ENCODE measurements at places on chromosomes 3 and 15.

GRCh38 chr15:50143255-50143860 is 24.3 kb upstream of the ATP8B4 start:
- peaks cover 20% of the 10 kb centered on the region for H3K4me1 ChIP-seq
- DNase-seq = no peak
- no peaks in the 10 kb centered on the region for H3K27me3 ChIP-seq
- H3K36me3 ChIP-seq = no peaks in the 10 kb centered on the region

- peaks cover 25% of the 10 kb centered on the region for H3K27me3 ChIP-seq
- H3K4me3 ChIP-seq = peak overlapping the region; percentile 81
- H3K27ac ChIP-seq = peak overlapping the region; percentile 95
- H3K36me3 ChIP-seq = peaks cover 11% of the 10 kb centered on the region
- DNase-seq = peak; percentile 53
Observed at GRCh38 chr15:89335298-89336041, 846 bp upstream of the POLG start.

DNA sequence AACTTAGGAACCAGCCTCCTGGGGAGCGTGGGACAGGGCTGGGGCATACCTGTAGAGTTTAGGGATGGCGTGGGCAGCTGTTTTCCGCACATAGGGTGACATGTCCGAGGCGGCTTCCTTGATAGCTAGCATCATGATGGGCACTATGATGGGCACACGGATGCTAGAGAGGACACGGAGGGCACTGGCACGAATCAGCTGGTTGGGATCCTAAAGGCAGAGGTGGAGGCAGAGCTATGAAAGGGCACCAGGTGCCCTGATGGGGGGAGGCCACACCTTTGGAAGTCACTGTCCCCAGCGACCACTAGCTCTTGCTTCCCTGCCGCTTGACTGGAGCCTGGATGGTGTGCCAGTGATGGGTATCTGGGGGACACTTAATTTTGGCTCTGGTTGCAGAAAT is 28.3 kb downstream of the AP3B2 start:
- H3K36me3 ChIP-seq = no peaks in the 10 kb centered on the region
- DNase-seq = no peak
- H3K4me3 ChIP-seq = peak overlapping the region; percentile 87
- H3K4me1 ChIP-seq = peaks cover 13% of the 10 kb centered on the region
- H3K27me3 ChIP-seq = peaks cover 79% of the 10 kb centered on the region

DNA sequence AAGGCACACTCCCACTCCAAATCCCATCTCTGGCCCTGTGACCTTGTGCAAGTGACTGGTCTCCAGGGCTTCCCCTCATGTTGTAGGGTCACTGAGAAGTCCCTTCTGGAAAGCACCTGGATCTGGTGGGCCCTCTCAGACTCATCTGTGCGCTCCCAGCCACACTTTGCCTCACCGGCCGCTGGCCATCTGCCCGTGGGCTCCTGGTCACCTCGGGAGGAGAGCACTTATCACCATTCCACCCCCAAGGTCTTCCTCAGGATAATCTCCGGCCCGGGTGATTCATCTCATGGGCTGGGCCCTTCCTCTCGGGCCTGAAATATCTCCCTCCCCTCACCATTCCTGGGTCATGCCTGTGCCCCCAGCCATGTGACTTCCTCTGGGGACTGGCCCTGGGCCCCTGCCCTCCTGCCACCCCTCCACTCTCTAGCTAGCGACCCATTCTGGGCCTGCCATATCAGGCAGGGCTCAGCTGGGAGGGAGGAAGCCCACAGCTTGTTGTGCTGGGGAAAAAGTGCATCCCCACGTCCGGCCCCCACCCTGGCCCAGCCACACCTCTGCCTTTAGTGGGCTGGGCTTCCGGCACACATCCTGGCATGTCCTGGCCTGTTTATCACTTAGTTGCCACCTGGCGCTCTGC is 10.6 kb upstream of the WNT7A start:
- H3K27me3 ChIP-seq = peaks cover 60% of the 10 kb centered on the region
- H3K36me3 ChIP-seq = no peaks in the 10 kb centered on the region
- DNase-seq = no peak
- H3K4me3 ChIP-seq = no peak overlapping the region
- H3K27ac ChIP-seq = no peak overlapping the region
- H3K4me1 ChIP-seq = peaks cover under 1% of the 10 kb centered on the region

Measured in mesothelial cell of epicardium (in vitro differentiated cells).